K562 (cell line): ENCODE measurements at places on chromosomes 11 and 22.

DNA sequence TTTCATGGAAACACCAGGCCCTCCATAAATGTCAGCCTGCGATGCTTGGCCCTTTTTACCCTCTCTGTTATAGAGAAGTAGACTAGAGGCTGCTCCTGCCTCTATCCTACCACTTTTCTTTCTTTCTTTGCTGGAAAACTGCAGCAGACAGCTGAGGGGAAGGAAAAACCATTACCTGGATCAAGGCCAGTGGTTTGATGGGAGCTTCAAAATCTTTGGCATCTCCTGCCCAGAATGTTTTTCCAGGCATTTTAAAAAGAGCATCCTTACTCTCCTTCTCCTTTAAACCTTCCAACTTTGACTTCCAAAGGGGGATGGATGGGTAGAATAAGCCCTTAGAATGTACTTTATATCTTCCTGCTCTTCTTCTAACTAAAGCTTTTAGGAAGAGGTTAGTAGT lies 44.9 kb downstream of the EXT2 start:
- DNase-seq = no peak

- no peak for DNase-seq
Measured at GRCh38 chr11:85752201-85752889, 58.6 kb downstream of the SYTL2 start.

- no peak for DNase-seq
Measured at GRCh38 chr22:50425179-50425916, 49.5 kb downstream of the SBF1 start.

DNA sequence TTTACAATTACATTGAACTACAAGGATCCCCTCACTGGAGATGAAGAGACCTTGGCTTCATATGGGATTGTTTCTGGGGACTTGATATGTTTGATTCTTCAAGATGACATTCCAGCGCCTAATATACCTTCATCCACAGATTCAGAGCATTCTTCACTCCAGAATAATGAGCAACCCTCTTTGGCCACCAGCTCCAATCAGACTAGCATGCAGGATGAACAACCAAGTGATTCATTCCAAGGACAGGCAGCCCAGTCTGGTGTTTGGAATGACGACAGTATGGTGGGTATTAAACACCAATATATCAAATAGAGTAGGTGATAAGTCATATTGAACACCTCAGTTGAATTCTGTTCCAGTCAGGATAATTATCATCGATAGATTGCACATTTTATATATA lies 4.4 kb downstream of the FBXO7 start:
- DNase-seq = no peak

DNA sequence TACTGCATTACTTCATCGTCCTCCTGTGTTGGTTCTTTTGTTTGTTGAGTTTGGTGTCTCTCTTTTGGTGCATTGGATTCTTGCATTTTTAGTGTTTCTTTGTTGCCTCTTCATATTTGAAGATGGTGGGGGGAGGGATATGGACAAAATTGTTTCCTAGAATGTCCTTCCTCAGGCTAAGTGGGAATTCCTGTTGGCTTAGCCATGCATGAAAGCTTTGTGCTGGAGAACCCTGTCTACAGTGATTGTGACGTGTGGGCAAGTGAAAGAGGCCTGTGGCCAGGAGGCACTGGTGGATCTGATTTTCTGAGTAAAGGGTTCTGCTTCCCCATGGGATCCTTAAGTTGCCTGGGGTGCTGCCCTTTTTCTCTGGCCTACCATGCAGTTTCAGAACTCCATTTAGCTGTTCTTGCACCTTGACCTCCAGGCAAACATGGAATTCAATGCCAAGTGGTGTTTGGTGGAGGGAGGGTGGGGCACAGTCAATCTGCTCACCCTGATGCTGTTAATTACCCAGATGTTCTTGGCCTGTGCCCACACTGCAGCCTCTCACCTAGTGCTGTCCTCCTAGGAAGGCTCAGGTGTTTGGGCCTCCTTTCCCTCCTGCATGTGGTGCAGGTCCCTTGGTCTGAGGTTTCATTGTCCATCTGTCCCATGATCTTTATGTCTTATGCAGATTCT lies 46.3 kb upstream of the SLC22A12 start:
- DNase-seq = no peak

GRCh38 chr22:19571207-19571795 lies 47.1 kb upstream of the CLDN5 start:
- peak; percentile 35 for DNase-seq

- no peak for DNase-seq
Measured at GRCh38 chr22:44184006-44184405, 3.3 kb downstream of the PARVG start.

GRCh38 chr22:49825944-49826602 lies 1.6 kb downstream of the BRD1 start:
- peak; percentile 55 for DNase-seq

DNA sequence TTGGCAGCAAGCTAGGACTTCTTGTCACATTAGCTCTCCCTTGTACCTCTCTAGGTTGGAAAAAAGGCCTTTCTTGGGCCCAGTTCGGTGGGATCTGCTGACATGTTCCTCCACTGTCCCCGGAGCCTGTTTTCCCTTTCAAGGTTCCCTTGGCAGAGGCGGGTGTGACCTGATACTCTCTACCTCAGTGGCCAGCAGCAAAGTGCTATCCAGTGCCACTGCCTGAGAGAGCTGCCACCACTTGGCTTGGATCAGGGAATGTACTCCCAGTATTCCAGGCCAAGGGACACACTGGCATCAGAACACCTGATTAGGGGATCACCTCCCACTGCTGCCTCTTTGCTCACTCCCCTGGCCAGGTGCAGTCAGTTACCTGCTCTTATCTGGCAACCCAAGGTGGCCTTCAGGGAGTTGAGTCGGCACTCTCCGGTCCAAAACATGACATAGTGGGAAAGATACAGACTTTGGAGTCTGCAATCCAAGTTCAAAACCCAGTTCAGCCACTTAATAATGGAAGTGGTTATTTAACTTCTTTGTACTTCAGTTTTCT lies 17.8 kb upstream of the NAV2 start:
- DNase-seq = no peak

DNA sequence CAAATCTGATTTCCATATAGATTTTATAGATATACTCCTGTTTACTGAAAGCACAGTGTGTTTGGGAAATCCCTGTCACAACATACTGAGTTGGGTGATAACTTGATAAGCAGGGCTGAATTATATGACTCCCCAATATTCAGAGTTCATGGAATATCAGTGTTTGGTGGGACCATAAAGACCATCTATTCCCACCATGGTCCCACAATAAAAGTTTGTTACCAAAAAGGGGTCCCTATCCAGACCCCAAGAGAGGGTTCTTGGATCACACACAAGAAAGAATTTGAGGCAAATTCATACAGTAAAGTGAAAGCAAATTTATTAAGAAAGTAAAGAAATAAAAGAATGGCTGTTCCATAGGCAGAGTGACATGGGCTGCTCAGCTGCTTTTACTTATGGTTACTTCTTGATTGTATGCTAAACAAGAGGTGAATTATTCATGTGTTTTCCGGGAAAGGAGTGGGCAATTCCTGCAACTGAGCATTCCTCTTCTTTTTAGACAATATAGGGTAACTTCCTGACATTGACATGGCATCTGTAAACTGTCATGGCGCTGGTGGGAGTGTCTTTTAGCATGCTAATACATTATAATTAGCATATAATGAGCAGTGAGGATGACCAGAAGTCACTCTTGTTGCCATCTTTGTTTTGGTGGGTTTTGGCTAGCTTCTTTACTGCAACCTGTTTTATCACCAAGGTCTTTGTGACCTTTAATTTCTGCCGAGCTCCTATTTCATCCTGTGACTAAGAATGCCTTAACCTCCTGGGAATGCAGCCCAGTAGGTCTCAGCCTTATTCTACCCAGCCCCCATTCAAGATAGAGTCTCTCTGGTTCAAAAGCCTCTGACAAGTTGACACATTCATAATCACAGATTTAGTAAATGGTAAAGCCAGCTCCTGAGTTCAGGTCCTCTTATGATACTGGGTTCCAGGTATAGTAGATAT lies 240.6 kb upstream of the PDGFD start:
- no peak for DNase-seq
